ENCODE measurements at places on chromosomes 5 and 9. TPM values are rescaled to one million over a fixed set of nuclear protein-coding genes. Genes with fewer than 3 reads are reported as not detected.

PCDHGA4 gene
- not detected for total RNA-seq

DNA sequence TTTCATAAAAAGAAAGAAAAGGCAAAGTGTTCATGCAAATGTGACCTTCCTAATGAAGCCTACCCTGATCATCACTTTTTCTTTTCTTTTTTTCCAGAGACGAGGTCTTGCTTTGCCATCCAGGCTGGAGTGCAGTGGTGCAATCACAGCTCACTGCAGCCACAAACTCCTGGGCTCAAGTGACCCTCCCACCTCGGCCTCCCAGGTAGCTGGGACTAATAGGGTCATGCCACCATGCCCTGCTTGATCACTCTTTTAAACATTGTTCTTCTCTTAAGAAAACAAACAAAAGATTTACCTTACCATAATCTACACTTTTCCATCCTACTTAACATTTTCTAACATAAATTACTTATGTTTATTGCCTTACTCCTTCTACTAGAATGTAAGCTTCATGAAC is 8.5 kb upstream of the GOLGA1 start:
- DNase-seq: no peak

- no peak for DNase-seq
Observed at GRCh38 chr9:93295456-93296076, 111.6 kb downstream of the WNK2 start.

CKMT2 gene
- not detected for total RNA-seq

All from PC-9 (cell line).